ENCODE measurements at places on chromosomes 2 and 18.

DNA sequence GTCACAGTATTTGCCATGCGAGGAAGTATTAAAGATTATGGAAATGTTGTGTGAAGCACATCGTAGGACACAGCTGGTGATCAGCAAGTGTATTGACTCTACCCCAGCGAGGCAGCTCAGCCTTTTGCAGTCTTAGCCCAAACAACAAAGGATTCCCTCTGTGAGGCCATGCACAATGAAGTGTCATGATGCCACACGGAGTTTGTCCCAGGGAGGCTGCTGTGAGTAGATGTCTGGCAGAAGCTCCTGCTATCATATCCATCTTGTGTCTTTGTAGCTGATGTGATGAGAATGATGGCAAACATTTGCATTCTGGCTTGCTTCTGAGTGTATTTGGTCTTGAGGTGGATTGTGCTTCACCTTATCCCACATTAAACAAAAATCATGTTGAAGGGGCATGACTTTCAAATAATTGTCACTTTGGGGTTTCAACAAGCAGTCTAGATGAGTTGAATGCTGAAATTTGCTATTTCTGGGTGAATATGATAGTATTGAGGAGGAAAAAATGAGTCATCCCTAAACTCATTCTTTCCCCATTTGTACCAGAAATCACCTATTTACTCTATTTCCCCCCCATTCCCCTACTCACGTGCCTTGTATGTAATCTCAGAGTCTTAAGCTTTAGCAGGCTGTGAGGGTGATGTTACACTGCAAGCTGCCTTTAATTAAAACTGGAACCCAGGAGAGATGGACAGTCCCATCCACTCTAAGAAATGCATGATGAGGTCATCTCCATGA, 273.5 kb downstream of the RNF144A start:
- peak; percentile 3 for DNase-seq

- DNase-seq = no peak
These were observed 242.7 kb upstream of the MYT1L start for GRCh38 chr2:2573658-2574293.

DNA sequence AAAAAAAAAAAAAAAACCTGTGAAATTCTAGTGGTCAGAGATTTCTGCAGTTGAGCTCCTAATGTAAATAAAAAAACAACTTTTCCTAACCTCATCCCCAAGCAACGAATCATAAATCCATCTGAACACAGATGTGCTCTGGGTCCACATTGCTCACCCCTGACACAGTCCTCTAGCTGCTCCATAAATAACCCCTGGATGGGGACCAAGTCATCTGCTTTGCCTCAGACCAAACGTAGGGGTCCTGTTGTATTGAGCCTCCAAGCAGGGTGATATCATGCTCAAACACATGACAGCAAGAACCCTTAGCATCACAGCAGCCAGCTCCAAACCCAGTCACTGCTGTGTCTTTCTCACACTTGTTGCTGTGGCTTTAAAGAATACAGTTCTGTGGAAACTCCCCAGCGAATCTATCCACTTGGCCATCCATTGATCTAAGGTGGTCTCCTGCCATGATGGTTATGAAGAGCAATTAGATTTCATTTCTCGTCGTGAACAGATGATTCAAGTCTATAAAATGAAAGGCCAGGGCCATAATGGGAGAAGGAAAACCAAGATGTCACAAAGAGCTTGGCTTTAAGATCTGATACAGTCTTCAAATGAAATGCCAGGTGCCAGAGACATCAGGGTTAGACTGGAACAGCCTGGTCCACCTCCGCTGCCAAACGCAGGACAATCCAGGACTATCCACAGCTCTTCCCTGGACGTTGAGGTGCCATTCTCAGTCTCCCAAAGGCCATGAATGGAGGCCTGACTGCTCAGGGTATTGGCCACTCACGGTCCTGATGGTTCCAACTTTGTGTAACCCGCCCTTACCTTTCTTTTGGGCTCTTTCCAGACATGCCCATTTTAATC, 39.0 kb downstream of the TBC1D8 start:
- DNase-seq = no peak

GRCh38 chr2:23695214-23695889, 231.6 kb downstream of the ATAD2B start:
- no peak for DNase-seq

- no peak for DNase-seq
These were observed 6.1 kb downstream of the GPR17 start for GRCh38 chr2:127651971-127652550.

DNA sequence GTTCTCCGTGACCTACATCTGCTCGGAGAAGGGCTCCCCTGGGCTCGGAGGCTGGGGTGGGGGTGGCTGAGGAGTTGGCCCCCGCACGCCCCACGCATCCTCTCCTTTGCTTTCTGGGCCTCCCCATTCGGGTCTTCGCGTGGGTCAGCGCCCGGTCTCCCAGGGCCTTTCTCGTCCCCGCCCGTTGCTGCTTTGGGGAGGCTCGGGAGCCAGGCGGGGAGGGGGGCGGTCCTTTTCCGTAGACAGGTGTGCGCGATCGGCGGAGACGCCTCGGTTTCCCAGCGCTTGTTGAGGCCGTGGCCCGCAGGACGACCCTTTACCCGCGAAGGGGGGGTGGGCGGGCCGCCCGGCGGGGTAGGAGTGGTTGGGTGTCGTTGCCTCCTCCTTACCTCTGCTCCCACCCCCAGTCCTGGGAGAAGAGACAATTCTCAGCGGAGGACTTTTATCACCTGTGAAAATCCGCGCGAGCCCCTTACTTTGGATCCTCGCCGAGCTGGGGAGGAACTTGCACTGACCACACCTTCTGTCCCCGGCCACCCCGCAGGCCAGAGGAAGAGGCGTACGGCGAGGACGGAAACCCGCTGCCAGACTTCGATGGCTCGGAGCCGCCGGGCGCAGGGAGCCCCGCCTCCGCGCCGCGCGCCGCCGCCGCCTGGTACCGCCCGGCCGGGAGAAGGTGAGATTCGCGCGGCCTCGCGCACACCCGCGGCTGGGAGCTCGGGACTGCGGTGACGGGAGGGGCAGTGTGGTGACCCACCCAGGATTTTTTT, 2.6 kb downstream of the ADCYAP1 start:
- peak; percentile 23 for DNase-seq

DNA sequence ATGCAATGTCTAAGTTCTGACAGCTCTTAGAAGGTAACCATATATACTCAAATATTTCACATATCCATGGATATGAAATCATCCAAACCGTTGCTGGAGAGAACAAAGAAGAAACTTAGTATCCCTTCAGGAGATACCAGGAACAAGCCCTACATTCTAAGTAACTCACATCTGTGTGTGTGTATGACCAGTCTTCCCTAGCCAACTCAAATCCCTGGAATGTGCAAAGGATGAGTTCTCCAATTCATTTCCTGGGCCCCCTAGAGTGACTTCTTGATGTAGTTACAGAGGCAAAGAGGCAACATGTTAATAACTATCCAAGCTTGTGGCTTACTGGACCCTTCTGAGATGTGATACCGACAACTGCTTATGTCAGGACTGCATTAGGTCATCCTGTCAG, 20.1 kb downstream of the TPGS2 start:
- no peak for DNase-seq

DNA sequence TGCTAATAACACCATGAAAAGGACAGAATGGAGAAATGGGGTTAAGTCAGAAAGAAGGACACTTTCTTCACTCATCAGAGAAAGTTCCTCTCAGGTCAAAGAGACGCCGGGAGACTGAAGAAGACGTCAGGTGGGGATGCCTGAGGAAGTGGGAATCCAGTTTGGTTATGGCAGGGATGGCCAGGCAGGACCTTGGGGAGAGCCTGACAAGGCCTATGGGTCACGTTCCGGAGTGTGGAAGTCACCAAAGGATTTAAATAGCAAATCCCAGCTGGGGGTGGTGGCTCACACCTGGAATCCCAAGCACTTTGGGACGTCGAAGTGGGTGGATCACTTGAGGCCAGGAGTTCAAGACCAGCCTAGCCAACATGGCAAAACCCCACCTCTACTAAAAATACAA, 432.7 kb upstream of the SMIM21 start:
- no peak for DNase-seq

DNA sequence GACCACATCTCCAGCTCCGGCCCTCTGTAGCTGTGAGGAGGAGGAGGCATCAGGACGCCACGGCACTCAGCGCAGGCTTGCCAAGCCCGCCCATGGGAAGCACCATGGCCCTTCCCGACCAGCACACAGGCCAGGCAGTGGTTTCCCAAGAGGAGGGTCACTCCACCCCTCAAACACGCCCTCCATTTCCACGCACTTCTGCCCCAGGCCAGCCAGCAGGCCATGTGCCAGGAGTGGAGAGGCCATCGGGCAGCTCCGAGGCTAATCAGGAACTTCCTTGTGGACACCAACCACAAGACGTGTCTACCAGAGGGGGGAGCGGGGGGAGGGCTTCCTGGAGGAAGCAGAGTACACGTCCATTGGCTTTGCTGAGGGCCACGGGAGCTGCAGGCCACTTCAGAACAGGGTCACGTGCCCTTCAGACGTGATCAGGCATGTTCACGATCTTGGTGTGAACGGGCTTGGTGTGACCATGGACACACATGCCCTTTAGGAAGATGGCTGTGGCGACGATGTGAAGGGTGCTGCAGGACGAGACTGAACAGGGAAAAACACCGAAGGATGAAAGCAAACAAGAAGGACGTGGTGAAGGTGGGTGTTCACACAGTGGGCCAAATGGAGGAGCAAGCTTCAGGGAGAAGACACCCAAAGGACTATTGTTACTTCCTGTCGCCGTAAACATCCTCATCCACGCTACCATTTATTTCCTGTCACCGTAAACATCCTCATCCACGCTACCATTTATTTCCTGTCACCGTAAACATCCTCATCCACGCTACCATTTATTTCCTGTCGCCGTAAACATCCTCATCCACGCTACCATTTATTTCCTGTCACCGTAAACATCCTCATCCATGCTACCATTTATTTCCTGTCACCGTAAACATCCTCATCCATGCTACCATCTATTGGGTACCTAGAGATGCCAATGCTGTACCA, 6.5 kb upstream of the MTERF4 start:
- peak; percentile 19 for DNase-seq

DNA sequence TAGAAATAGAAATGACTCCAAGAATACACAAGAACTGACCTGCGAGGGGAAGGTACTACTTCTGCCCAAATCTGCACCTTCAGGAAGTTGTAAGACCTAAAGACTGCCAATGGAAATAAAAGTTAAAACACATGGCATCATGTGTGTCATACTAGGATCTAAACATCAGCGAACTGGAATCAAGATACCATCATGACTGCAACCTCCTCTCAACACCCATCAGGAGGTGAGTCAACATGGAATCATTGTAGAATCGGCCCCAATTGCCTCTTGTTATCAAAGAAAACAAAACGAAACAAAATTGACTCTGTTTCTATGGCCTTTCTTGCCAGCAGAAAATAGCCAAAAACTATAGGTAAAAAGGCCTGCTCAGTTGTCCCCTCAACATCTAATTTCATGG, 15.1 kb downstream of the RDH14 start:
- no peak for DNase-seq

GRCh38 chr18:40577239-40577980, 1377.6 kb upstream of the PIK3C3 start:
- DNase-seq = no peak

DNA sequence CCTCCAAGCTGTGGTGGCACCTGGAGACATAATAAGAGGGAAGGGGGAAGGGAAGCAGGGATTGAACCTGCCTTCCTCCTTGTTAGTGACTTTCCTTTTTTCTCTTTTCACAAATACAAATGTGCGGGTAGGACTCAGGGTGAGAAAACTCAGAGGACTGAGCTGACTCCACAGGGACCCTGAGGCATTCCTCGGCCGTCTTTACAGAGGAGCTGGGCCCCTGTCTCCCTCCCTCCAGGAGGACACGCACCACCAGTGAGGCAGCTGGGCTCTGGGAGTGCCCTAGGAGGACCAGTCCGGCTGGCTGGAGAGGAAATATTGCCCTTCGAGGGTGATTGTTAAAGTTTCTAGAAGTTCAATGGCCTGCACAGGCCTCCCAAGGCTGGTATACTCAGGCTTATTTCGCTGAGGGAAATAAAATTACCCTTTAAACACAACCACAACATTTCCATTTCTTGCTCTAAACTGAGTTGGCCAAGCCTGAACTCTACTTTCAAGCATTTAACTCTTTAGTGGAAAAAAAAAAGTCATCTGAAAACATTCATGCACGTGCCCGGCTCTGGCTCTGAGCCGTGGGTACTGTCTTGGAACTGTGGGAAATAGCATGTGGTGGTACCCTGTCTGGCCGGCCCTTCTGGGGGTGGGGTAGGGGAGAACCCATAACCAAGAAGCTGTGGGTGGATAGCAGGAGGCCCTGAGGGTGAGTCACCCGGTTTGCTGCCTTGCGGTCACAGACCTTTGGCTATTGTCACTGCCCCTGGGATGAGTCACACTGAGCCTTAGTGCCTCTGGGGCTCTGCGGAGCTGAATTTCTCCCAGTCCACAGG, 116.0 kb downstream of the COPS8 start:
- no peak for DNase-seq

DNA sequence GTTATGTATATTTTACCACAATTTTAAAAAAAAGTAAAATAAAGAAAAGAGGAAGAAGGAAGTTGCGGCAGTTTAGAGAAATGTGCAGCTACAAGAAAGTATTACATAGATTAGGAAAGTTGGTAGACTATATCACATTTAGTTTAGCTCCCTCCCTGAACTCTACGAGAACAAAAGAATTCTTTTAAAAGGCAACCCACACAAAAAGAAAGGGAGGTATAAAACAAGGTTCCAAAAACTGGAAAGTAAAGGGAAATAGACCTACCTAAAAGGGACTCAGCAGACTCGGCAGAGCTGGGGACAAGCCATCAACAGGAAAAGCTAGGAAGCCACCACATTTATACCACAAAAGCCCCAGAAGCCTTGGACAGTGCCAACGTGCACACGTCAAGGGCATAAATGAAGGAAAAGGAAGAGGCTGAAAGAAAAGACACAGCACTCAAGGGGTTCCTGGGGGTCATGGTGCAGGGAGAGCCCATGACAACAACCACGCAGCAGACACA, 9.1 kb downstream of the TMEM127 start:
- DNase-seq = no peak

- no peak for DNase-seq
These were observed 193.0 kb upstream of the RGPD4 start for GRCh38 chr2:107633580-107634147.

DNA sequence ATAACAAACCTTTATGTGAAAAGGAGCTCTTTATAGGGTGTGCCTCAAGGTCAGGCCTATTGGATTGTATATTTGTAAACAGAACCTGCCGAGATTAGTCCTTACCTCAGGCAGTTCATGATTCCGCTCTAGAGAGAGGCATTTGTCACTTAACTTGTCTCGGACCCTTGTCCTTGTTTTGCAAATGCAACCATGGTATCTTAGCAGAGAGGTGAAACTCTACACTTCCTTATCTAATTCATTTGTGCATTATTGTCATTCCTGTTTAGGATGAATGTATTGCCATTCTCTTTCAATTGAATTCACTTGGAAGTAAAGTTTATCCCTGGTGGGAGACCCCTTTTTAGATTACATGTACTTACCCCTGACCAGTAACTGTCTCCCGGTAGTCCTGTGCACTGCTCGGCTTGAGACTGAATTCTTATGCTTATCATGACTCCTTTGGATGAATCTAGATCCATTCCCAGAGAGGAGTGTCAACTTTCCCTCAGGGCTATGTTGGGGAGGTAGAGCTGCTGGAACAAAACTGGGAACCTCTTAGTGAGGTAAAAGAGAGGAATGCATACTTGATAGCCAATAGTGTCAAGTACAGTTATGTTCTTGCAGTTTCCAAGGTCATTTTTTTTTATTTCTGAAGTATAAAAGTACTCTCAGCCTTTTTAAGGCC, 46.6 kb downstream of the SGPP2 start:
- no peak for DNase-seq
